ENCODE measurements at places on chromosomes 1 and 21.

GRCh38 chr1:58936973-58937372 is 153.1 kb upstream of the JUN start:
- no peak for DNase-seq

DNA sequence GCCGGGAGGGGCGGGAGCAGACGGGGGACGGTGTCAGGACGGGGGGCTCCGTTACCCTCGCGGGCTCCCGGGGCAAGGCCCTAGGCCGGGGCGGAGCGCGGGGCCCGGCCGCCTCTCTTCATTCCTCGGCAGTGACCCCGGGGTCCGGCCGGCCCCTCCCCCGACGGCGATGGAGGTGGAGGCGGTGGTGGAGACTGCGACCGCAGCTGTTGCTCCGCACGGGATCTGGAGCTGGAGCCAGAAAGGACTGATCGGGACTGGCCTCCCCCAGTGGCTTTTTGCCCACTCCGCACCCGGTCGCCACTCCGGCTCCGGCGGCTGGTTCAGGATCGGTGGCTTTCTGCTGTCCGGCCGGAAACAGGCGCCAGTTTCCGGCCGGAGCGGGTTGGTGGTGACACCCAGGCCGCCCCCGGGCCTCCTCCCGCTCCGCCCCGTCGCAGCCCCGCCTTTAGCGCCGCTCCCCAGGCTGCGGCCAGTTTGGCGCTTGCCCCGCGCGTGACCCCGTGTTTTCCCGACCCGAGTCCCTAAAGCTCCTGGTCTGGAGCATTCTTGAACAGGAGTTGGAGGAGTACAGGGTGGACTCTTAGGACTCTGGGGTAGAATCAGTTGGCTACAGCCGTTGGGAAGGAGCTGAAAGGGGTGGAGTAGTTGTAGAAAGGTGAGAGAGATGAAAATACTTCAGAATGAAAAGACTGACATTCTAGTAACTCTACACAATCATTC is at the start of gene OTUD7B:
OTUD7B (minus strand) TSS at position 334 of the 723 bp plus-strand sequence. CDS start 33,216 bp downstream, outside the sequence.
- DNase-seq, result peak; percentile 61

- no peak for DNase-seq
Observed at GRCh38 chr21:38287476-38287875, 30.7 kb downstream of the KCNJ15 start.

GRCh38 chr1:6987940-6988339 is 202.7 kb downstream of the CAMTA1 start:
- no peak for DNase-seq

DNA sequence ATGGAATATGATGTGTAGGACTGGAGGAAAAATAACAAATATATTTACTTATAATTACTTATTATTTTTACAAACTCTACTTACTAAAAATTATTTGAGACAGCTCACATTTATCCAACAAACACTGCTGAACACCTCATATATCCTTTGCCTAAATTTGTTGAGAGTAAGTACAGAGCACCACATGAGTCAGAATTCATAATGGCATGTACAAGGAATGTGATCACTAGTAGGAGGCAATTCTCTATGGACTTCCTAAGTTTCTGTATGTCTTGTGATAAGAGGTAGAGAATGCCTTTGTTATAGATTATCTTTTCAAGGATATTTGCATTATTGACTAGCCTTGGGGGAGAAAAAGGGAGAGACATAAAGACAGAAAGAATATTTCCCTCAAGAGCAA is 8.2 kb upstream of the ST6GALNAC3 start:
- DNase-seq, result no peak

GRCh38 chr1:75589637-75590036 is 21.3 kb downstream of the SLC44A5 start:
- no peak for DNase-seq

DNA sequence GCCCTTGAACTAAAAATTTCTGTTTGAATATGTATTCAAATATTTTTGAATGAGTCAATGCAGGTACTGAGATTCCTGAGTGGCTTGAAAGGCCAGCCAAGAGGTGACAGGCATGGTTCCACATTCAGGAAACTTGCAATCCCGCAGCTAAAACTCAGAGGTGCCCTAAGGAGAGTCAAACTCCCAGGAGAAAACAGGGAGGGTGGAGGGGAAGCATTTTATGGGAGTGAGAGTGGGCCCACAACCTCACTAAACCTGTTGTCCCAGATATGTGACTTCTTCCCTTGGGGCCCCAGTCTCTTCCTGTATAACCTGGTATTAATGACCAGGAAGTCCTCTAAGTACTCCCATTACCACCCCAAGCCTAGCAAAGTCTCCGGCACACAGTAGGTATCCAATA is 189.6 kb downstream of the PLPP3 start:
- no peak for DNase-seq

GRCh38 chr1:100731758-100732157 is 12.2 kb downstream of the VCAM1 start:
- no peak for DNase-seq

DNA sequence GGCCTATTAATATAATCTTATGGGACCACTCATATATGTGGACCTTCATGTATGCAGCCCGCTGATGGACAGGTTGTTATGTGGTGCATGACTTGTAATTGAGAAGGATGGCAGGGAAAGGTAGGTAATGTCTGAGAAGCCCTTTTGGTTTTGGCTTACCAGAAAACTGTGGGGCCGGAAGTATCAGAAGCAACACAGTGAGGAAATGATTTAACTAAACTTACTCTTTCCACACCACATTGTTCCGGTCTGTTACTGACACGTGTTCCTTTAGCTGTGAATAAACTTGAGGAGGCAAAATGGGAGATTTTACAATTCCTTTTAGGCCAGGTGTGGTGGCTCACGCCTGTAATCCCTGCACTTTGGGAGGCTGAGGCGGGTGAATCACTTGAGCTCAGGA is 32.4 kb downstream of the KIF1B start:
- DNase-seq, result no peak

GRCh38 chr1:50265790-50266314 is 157.1 kb downstream of the ELAVL4 start:
- no peak for DNase-seq

- no peak for DNase-seq
Observed at GRCh38 chr1:243597383-243597782, 252.7 kb downstream of the AKT3 start.

GRCh38 chr1:9039761-9040658 is 13.8 kb upstream of the SLC2A7 start:
- DNase-seq, result no peak

DNA sequence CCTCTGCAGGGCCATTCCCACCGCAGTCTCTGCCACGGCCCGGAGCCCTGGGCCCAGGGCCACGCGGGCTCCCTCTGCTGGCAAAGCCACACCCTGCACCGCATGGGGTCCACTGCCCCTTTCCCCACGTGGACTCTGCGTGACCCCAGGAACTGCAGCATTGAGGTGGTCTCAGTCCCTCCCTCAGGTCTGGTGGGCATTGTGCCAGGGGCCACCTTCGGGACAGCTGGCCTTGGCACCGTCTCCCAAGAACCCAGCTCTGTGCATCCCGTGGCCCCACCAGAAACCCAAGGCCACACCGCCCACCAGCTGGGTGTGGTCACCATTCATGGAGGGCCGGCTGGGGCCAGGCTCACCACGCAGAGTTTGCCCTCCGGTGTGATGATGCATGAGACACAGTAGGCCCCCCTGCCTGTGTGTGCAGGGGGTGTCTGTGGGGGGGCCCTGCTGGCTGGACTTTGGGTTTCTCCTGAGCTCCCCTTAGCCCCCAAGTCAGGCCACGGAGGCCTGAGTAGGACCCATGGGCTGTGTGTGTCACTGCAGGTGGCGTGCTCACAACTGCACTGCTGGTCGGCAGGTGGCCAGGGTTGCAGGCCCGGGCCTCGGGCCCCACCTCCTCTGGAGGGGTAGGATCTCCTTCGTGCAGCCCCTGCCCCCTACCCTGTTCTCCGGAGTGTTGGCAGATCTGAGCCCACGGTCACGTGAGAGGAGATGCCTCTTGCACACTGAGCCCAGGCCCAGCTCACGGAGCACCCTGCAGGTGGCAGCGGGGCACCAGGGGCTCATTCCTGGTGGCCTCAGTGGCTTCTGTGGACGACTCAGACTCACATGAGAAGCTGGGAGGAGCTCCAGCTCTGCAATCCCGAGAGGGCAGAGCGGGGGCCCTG is 5.8 kb downstream of the VWA1 start:
- DNase-seq, result peak; percentile 82

- no peak for DNase-seq
Observed at GRCh38 chr1:225963735-225964530, 22.9 kb upstream of the LEFTY2 start.

- DNase-seq, result no peak
Observed at GRCh38 chr1:24915816-24916602, 14.1 kb downstream of the RUNX3 start.

DNA sequence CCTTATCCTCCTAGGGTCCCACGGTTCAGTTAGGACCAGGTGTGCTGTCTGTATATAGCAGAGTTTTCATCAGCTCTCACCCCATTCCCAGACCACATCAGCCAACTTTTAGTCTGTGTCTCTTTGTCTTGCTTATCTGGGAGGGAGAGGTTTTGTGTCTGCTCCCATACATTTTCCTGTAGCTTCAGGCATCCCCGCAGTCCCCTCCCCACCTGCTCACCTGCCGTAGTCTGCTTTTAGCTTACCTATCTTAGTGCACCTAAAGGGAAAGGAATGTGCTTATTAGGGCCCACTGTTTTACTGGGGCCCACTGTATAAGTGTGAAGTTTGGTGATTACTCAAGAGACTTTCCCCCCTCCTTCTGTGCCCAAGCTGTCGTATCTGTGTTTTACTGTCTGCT is 225.1 kb downstream of the PLA2G4A start:
- no peak for DNase-seq

- DNase-seq, result no peak
Observed at GRCh38 chr1:205636732-205637131, 4.9 kb upstream of the ELK4 start.

DNA sequence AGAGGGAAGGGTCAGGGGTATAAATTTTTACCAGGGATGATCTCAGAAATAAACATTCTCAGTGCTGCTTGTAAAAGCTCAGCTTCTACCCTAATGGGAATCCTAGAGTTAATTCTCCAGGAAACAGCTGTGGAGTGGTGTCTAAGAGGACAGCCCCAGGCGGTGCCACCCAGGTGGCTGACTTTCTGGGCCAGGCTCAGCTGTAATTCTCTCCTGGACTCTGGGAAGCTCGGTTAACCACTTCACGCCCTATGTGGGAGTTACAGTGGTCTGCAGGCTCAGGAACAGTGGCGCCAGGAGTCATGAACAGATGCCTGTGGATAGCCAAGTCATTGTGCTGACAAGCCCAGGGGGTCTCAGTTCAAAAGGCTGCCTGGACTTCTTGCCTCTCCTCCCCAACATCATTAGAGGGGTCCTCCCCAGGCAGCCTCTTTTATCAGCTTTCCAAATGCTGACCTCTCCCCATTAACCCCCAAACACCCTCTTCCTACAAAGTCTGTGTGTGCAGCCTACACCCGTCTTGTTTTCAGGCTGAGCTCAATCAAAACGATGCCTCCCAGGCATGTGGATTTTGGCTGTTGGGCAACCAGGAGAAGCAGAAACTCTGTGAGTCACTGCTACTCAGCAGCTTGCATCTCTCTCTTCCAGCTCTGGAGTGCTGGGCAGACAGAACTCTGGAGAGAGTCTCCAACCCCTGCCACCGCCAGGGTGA is 1.2 kb downstream of the HHIPL2 start:
- DNase-seq, result no peak

- DNase-seq, result no peak
Observed at GRCh38 chr1:156439036-156439776, 61.4 kb downstream of the MEF2D start.

GRCh38 chr1:238119060-238119459 is 228.3 kb upstream of the ZP4 start:
- no peak for DNase-seq

GRCh38 chr1:245179706-245180105 is 24.9 kb downstream of the KIF26B start:
- no peak for DNase-seq

Data from germinal center (tissue), 1 donor.